ENCODE measurements at places on chromosomes 16 and 17.
A peak's percentile ranks its signal among the peaks of the same experiment; 100 is the strongest.

DNA sequence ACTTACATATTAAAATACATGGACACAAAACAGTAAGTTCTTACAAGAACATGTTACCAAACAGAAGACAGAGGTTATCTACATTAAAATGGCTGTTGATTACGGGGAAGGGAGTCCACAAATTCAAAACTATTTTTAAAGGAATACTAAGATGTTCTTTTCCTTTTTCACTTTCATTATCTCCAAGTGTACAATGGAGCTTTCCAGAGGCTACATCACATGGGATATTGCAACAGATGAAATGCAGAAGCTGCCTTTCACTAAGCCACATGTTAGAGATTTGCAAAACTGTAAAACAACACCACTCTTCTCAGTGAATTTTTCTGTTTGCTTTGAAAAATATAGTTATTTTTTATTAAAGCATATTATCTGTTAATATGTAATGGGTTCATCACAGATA lies 53.6 kb downstream of the XPO6 start:
- no peak for DNase-seq

- DNase-seq = no peak
Observed at GRCh38 chr16:85373741-85374570, 239.2 kb upstream of the GSE1 start.

DNA sequence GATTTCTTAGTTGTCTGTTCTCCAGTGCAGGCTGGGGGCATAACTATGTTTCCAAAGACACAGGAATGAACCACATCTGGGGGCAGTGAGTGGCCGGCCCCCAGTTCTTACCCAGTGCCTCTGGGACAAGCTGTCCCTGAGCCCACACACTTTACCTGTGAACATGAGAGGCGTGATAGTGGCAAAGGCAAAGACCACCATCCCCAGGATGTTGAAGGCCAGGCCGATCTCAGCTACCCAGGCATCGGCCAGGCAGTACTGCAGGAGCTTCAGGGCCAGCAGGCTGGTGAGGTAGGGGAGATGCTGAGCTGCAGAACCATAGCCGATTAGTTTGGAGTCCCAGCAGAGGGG lies 1.6 kb downstream of the SLC46A1 start:
- no peak for DNase-seq

DNA sequence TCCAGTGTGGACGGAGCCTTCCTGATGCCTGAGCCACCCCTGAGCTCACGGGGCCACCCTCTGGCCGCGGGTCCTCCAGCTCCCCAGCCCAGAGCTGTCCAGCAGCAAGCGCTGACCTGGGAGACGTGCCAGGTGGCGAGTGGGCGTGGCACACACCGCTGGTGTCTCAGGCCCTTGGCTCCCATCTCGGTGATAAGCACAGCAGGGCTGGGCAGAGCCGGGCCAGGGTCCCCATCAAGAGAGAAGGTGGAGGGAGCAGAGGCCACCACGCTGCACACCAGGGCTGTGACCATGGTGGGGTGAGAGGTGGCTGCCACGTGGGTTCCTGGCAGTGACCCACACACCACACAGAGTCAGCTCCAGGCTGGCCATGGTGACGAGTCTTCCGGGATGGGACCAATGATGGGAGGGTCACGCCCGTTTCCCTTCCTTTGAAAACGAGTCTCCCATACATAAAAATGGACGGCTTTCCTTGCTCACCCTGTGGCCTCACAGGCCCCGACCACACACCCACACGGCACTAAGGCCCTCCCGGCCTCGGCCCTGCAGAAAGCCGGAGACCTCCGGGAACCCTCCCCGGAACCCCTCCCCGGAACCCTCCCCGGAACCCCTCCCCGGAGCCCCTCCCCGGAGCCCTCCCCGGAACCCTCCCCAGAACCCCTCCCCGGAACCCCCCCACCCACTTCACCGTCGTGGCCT lies 16.8 kb downstream of the UTS2R start:
- DNase-seq = no peak

- DNase-seq = no peak
Observed at GRCh38 chr17:12592941-12593340, 72.7 kb upstream of the MYOCD start.

DNA sequence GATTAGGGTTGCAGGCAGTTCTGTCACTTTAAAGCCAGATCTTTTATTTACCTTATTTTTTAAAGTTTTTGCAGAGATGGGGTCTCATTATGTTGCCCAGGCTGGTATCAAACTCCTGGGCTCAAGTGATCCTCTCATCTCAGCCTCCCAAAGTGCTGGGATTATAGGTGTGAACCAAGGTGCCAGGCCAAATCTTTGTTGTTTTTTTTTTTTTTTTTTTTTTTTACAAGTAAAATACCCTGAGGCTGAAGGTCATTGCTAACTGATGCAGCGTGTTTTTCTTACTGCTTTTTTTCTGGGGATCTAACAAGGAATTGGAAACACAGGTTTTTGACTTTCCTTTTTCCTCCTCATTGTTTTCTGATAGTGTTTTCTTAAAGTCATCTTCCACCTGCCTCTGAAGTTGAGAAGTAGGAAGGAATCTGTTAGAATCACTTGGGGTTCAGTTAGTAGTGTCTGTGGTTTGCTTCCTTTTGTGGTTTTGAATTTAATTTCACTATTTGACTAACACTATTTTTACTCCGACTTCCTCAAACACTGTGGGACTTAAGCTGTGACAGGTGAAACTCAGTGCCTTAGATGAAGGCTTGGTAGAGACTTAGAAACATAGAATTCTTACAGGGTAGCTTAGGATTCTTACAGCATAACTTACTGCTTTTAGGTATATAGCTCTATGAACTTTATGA lies 22.2 kb downstream of the CLTC start:
- DNase-seq = no peak

DNA sequence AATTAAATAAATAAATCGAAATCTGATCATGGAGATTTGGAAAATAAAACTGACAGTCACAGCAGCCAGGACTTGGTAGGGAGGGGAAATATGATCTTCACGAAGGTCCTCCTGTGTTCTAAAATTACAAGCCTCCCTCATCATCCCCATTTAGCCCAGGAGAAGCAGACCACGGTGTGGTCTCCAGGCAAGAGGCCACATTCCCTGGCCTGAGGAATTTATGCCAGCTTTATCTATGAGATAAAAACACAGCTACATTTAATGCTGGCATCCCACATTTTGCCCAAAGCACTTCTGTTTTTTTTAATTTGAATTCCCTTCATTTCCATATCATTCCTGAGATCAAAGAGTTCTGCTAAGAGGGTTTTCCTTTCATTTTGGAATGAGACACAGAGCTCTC lies 43.2 kb downstream of the ABCC12 start:
- no peak for DNase-seq

DNA sequence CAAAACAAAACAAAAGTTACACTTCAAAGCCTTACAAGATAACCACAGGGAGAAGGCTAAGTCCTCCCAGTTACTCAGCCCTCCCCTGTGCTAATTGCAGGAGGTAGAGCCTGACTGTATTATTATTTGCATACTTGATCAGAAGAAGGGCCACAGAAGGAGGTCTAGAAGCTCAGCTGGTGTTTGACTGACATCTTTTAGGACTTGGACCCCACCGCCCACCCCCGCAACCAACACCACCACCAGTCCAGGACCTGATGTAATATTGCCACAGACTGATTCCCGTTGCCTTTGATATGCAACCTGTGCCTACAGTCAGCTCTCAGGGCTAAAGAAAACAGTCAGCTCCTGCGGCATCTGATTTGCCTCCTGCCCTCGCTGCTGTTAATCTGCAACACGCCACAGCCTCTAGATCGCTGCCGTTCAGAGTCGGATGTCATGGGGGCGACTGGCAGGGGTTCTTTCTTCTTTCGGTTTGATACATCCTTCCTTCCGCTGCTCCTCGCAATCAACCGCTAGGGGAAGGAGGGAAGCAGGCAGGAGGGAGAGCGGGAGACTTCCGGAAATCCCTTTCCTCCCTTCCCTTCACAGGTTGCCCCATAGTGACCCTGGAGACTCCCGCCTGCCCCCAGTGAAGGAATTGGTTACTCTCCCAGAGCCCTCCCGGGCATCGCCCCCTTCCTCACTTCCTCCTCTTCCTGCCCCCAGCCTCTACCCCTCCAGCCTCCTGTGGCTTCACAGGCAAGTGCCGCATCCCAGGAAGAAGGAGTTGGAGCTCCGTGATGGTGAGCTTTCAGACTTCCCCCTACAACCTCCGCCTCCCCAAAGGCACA lies 90.5 kb upstream of the SOX9 start:
- DNase-seq = no peak

DNA sequence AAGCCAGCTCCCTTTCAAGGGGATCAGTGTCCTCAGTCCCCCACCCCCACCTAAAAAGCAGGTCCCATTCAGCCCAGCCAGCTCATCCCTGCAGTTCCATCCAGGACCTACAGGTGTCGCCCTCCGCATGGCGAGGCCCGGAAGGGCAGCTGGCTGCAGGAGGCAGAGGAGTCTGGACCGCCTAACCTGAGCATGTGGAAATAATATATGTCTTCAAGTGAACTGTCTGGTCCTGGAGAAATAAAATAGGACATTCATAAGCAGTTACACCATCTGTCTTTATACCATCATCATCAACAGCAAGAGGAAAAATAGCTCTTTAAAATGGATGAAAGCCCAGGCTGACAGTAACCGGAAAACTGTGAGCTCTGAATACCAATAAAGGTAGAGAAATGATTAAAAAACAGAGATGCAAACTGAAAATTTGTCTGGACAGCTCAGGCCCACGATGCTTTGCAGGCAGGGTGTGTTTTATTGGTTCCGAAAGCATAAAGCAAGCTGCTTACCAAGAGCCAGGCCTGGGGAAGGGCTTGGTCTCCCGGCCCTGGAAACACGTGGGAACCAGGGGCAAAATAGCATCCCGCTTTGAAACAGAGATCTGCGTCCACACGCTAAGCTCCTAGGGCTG lies 215.2 kb downstream of the ZFHX3 start:
- no peak for DNase-seq

DNA sequence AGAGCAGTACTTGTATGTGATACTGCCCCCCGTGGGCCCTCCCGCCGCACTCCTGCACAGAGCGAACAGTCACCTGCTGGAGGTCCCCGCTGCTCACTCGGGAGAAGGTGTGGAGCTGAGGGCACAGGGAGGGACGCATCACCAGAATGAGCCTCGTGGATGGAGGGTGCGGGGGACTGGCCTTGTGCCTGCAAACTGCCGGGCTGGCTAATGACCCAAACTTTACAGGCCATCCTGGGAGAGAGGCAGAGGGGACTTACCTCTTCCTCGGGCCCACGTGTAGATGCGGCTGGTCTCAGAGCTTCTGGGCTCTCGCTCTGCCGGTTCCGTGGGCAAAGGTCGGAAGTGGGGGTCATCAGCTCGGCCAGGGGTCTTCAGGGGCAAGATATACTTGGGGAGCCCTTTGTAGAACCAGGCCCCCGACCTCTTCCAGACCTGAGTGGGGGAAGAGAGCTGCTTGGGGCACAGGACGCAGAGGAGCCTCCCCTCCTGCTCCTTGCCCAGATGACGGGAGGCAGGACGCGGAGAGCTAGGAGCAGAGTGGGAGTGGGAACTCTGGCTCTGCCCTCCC lies 65.5 kb upstream of the DOC2B start:
- DNase-seq = no peak

DNA sequence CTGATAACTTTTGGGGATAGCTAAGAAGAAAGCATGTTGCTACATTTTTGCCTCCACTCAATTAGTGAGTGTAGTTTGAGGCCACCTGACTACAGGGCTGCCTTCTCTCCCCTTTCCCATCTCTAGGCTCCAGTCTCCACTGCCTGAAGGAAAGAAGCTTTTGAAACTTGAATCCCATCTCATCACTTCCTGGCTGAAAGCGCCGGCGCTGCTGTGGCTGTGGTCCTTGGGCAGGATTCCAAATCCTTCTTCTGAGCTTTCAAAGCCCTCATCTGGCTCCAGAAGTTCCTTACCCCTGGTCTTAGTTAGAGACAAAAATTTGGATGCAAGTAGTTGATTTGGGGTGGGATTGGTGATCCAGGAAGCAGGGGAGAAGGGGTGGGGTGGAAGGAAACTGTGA lies 119.4 kb downstream of the FOXL1 start:
- DNase-seq = no peak

- DNase-seq = no peak
Observed at GRCh38 chr17:18356624-18357023, 6.7 kb downstream of the SHMT1 start.

DNA sequence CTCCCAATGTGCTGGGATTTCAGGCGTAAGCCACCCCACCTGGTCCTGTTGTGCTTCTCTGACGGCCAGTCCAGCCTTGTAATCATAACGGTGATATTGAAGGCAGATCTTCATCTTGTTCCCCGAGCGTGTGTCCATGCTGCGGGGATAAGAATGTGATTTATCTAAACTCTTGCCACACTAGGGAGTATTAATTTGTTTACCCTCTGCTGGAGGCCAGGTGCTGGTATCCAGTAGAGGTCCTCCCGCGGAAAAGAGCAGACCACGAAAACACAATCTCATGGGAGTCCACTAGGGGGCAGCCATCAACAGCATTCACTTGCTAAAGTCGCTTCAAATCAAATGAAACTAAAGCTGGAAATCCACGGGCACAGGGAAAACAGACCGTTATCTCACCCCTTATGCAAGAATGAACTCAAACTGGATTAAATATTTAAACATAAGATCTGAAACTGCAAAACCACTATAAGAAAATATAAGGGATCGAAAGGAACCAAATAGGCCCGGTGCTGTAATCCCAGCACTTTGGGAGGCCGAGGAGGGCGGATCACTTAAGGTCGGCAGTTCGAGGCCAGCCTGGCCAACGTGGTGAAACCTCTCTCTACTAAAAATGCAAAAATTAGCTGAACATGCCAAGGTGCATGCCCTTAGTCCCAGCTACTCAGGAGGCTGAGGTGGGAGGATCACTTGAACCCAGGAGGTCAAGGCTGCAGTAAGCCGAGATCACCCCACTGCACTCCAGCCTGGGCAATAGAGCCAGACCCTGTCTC lies 22.3 kb upstream of the RBBP6 start:
- DNase-seq = peak; percentile 62

- DNase-seq = no peak
Observed at GRCh38 chr16:4609200-4610010, 5.3 kb downstream of the UBALD1 start.

DNA sequence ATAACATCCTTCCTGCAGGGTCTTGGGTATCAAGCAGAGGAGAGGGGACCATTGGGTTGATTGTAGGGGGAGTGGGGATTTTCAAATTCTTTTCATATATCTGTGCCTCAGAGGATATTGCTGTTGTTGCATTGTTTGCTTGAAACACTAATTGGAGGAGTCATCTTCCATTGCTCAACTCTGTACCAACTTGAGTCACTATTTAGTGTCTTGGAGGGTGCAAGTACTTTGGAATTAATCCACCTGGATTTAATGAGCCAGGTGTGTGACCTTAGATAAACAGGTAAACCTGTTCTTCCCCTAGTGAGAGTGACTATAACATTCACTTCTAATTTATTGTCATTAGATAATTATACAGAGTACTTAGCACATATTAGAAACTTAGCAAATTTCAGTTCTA lies 151.3 kb upstream of the CNTNAP4 start:
- no peak for DNase-seq

DNA sequence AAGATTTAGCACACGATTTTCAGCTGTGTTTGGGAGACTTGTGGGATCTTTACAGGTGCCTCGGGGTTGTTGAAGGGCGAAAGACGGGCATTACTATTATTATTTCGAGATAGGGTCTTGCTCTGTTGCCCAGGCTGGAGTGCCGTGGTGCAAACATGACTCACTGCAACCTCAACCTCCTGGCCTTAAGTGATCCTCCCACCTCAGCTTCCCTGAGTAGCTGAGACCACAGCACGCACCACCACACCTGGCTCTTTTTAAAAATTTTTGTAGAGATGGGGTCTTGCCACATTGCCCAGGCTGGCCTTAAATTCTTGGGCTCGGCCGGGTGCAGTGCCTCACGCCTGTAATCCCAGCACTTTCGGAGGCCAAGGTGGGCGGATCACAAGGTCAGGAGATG lies 29.7 kb upstream of the PHB1 start:
- DNase-seq = no peak
